ENCODE measurements at places on chromosomes 4 and X.

DNA sequence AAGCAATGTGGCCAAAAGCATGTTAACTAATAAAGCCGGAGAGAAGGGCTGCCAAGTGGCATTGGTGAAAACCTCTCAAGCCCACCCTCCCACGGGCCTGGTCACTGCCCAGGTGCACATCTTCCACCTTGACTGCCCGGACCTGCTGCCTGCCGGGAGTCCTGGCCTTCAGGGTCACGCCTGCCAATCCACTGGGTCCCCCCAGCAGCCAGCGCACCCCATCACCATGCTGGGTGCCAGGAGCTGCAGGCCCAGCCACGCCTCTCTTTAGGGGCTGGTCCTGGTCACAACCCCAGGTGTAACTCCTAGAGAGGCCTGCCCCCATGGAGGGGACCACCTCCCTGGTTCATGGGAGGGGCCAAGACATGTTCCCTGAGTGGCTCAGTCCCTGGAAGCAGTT lies 66.4 kb downstream of the PSAPL1 start:
- no peak for DNase-seq

- no peak for DNase-seq
Observed at GRCh38 chrX:140502491-140503237, 2.2 kb downstream of the SOX3 start.

DNA sequence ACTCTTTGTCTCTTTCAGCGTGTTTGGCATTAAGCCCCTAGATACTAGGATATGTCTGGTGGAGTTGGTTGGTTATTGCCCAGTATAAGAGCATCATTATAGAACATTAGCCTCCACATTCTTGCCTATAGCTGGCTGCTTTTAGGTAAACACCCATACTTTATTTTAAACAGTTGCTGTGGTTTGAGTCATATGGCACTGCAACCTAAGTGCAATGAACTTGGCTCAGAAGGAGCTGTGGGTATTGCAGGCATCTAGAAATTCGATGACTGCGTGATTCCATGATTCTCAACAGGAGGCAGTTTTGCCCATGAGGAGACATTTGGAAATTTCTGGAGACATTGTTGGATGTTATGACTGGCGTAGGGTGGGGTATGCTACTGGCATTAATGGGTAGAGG lies 49.5 kb downstream of the DCLK2 start:
- DNase-seq = peak; percentile 40

DNA sequence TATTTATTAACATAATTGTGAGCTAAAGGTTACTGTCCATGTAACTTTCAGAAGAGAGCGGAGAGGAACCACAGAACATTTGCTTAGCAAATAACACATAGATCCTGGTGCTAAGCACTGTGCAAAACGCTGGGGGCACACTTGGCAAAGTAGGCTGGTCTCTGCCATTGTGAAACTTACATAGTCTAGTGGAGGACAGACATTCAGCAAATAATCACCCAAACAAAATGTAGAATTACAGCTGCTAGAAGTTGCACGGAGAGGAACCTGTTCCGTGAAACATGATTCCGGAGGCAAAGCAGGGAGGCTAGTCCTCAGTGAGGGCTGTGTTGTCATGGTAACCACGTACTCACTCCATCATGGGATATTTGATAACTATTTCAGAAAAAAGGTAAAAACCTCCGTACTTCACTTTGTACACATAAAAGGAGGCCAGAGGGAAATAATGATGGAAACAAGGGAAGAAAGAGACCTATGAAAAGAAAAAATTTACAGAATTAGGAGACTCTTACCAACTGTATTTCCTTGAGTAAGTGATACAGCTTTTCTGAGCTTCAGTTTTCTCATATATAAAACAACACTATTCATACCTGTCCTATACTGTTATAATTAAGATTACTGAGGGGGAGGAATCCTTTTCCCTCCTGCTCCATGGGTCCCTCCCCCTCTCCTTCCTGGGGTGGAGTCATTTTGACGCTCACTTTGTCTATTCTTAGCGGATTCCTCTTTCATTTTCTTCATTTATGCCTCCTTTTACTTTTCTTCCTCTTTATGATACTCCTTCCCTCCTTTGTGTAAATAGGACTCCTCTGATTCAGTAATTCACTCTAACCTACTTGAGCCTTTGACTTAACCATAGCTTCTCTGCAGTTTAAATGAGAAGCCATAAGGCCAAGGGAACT lies 825 bp upstream of the RASGEF1B start:
- DNase-seq = peak; percentile 63

DNA sequence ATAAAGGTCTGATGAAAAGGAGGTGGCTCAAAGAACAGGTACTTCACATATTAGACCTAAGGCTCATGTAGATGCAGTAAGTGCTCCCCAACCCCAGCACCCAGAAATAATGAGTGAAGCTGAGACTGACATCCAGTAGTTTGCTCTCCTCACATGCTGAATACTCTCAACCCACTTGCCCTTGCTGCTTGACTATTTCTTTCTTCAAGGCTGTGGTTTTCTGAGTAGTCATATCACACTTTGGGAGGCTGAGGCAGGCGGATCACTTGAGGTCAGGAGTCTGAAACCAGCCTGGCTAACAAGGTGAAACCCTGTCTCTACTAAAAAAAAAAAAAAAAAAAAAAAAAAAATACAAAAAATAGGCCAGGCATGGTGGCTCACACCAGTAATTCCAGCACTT lies 51.5 kb upstream of the PRPS1 start:
- DNase-seq = no peak

DNA sequence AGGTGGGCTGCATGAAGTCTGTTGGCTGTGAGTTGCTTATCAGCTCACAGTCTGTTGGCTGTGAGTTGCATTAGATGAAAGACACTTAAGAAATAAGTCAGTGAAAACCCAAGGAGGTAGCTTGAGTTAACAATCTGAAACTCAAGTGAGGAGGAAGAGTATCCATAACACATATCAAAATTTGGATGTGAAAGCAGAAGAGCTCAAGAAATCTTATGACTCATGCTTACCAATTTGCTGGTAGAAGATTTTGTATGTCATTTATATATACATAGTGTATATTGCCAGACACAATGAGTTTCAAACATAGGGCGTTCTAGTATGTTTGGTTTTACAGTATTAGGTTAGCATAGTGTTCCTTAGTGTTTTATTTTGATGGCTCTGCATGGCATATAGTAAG lies 107.4 kb downstream of the DDIT4L start:
- no peak for DNase-seq

DNA sequence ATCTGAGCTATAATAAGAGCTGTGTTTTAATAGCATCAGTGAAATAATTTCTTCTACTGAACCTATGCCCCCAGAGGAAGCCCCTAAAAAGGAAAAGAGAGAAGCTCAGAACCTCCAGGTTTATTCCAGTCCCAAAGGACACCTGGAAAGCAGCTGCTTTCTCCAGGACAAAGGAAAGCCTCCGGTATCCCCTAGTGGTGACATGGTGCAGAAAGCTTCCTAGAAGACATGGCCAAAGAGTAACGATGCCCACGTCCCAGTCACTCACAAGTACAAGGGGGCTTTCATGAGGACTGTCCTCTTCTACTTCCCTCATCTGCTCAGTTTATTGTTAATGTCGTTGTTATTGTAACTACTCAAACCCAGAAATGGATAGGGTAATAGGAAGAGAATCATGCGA lies 343.9 kb downstream of the UNC5C start:
- DNase-seq = no peak

DNA sequence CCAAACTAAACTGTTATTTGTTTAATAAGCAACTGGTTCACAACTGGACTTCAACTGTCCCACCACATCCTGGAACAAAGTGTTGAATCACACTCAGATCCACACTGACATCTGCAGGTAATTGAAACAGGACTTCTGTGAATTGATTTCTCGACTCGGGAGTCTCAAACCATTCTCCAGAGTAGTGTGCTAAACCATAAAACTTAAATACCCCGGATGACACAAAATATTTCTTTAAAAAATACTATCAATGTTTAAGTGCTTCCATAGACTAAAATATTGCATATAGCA lies 95.4 kb upstream of the PLAC1 start:
- peak; percentile 75 for DNase-seq

GRCh38 chrX:24260842-24261550 lies 52.9 kb downstream of the SUPT20HL2 start:
- DNase-seq = peak; percentile 75

GRCh38 chr4:33188733-33189132 lies 2468.6 kb downstream of the PCDH7 start:
- no peak for DNase-seq

DNA sequence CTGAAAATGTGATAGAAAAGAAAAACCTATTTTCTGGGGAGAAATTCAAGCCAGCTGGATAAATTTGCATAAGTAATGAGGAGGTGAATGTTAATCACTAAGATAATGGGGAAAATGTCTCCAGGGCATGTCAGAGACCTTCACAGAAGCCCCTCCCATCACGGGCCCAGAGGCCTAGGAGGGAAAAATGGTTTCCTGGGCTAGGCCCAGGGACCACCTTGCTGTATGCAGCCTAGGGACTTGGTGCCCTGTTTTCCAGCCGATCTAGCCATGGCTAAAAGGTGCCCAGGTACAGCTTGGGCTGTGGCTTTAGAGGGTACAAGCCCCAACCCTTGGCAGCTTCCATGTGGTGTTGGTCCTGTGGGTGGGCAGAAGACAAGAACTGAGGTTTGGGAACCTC lies 46.6 kb upstream of the TRPC5OS start:
- DNase-seq = no peak

GRCh38 chr4:123673971-123674370 lies 277.4 kb downstream of the SPRY1 start:
- peak; percentile 16 for DNase-seq

DNA sequence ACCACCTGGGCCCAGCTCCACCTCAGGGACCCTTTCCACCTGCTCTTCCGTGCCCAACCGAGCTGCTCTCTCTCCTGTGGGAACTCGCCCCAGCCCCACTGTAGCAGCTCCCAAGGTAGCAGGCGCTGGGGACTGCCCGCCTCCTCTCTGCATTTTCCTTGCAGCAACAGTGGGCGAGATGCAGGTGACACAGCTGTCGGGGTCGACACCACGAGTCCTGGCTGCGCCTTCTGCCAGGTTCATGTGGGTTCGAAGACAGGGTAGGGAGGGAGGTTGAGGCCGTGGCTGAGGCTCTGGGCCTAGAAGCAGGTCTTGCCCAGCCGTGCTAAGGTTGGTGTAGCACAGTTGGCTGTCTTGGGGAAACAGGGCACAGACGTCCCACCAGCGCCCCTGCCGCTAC lies 245.2 kb upstream of the FSTL5 start:
- DNase-seq = no peak

DNA sequence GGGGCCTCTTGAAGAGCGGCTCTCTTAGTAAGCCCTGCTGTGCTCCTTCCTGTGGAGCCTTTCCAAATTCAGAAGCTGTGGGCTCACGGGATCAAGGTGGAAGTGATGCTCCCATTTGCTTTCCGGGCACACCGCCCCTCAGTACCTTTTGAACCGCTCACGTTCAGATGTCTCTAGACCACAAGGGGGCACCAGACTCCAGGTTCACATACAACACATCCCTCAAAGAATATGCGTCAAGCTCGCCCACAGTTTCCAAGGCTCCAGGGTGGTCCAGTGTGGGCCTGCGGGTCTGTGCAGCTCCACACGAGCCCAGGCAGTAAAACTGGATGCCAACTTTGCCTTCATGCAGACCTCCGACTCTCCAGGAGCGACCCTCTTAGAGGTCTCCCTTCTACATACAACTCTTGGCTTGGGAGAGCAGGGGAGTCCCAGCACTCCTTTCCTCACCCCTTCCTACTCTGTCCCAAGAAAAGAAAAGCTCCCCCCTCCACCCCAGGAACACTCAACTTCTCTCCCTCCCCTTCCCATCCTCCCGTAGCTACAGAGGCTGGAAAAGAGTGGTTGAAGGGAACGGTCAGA lies 11.0 kb downstream of the SUPT20HL1 start:
- DNase-seq = peak; percentile 67

DNA sequence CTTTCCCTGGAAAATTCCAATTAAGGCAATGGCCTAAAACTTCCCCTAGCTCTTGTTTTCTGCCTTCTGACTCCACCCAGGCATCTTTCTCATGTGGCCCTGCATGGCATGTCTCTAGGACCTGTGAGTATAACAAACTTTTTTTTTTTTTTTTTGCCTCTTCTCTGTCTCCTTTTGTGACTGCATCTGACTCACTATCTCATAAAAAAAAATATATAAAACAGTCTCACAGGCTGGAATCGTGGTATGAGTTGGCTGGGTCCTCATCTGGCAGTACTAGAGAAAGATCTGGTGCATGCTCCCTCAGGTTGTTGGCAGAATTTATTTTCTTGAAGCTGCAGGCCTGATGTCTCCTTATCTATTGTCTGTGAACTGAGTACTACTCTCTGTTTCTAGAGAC lies 313.9 kb downstream of the TECRL start:
- DNase-seq = no peak

- DNase-seq = no peak
Observed at GRCh38 chr4:173051716-173052115, 116.9 kb upstream of the GALNT7 start.

- DNase-seq = no peak
Observed at GRCh38 chrX:117978402-117978801, 138.2 kb downstream of the KLHL13 start.

- DNase-seq = peak; percentile 3
Observed at GRCh38 chrX:111460607-111461006, 48.6 kb upstream of the DCX start.

DNA sequence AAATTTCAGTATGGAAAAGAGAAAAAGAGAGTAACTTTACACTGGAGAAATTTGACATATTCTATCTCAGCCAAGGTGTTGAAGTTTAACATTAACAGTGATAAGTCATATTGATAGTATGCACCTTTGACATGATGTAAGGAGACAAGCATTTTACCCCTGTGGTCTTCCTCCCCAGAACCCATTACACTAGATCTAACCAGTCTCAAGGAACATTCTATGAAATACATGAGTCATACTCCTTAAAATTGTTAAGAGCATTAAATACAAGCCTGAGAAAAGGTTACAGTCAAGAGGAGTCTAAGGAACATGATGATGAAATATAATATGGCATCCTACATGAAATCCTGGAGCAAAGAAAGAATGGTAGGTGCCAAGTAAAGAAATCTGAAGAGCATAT lies 1151.3 kb upstream of the IGFBP7 start:
- DNase-seq = no peak

- peak; percentile 43 for DNase-seq
Observed at GRCh38 chr4:150070464-150071170, 7.6 kb upstream of the DCLK2 start.

DNA sequence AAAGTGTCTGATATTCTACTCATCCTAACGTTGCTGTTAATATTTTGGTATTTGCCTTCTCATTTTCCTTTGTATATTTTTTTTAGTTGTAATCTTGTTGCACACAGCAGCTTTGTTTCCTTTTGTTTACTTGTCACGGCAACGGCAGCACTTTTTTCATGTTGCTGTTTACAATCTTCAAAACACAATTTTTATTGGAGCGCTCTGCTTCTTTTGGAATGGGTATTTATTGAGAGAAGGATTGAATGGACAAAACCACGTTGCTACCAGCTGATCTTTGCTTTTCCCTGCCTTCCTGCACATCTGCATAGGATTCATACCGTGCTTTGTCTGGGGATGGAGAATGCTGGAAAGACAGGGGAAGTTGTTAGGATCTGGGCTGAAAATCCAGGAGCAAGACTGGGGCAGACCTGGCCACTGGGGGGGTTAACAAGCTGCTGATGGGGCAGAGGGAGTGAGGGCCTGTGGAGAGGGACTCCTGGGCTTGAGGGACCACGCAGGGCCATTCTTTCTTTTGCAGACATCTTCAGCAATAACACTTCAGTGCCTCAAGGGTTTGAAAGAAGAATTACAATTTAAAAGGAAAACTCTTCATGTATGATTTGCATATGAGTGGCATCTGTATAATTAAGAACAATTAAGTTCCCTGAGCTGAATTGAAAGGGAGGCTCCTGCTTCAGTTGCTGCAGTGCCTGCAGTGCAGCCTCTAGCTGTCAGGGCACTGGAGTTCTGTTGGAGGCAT lies 69.8 kb downstream of the TMEM131L start:
- no peak for DNase-seq

- DNase-seq = peak; percentile 57
Observed at GRCh38 chr4:164169591-164169990, 584.3 kb upstream of the SMIM31 start.

- DNase-seq = peak; percentile 77
Observed at GRCh38 chr4:20305976-20306375, 54.3 kb downstream of the SLIT2 start.

Data from choroid plexus epithelial cell (primary cell).